ENCODE measurements at places on chromosomes 1 and 21. TPM values are rescaled to one million over a fixed set of nuclear protein-coding genes. Genes with fewer than 3 reads are reported as not detected.

The PRKCZ gene
- total RNA-seq: 33.2 TPM

The SLC30A10 gene
- total RNA-seq: 27.1 TPM

The TAS1R3 gene
- total RNA-seq: 0.10 TPM

The DSCAM gene
- 13.4 TPM for total RNA-seq

The DYNLT5 gene
- 36.1 TPM for total RNA-seq

The HPDL gene
- total RNA-seq: 1.8 TPM

The AQP10 gene
- not detected for total RNA-seq

The HPCA gene
- 57.0 TPM for total RNA-seq

The KCNJ15 gene
- 1.9 TPM for total RNA-seq

The IPO9 gene
- total RNA-seq: 39.3 TPM

The PKN2 gene
- 46.8 TPM for total RNA-seq

The CAPN9 gene
- total RNA-seq: 0.20 TPM

The NUAK2 gene
- 2.8 TPM for total RNA-seq

The S100A3 gene
- not detected for total RNA-seq

The KRTAP19-8 gene
- total RNA-seq: not detected

The FAAH gene
- 19.7 TPM for total RNA-seq

The KLHL21 gene
- total RNA-seq: 17.0 TPM

The SPRR2A gene
- not detected for total RNA-seq

The ZFP69 gene
- 7.8 TPM for total RNA-seq

The ILDR2 gene
- 27.6 TPM for total RNA-seq

The CELA3A gene
- not detected for total RNA-seq

The VCAM1 gene
- total RNA-seq: 80.2 TPM

The KANK4 gene
- 22.9 TPM for total RNA-seq

The TMEM79 gene
- total RNA-seq: 1.6 TPM

The VWA5B1 gene
- 10.4 TPM for total RNA-seq

The SKI gene
- total RNA-seq: 23.0 TPM

The SERPINC1 gene
- 0.99 TPM for total RNA-seq

The MATN1 gene
- total RNA-seq: 0.50 TPM

The SPRR1A gene
- total RNA-seq: not detected

The TRNP1 gene
- total RNA-seq: 9.3 TPM

The BATF3 gene
- 2.7 TPM for total RNA-seq

The GRIK1 gene
- total RNA-seq: 28.8 TPM

The LCE1E gene
- not detected for total RNA-seq

The LRRC8C gene
- total RNA-seq: 19.4 TPM
